NCI-H1694 treated with DMSO at 0.1 percent for 48 hours (cell line): ENCODE measurements at places on chromosomes 1 and 21.

DNA sequence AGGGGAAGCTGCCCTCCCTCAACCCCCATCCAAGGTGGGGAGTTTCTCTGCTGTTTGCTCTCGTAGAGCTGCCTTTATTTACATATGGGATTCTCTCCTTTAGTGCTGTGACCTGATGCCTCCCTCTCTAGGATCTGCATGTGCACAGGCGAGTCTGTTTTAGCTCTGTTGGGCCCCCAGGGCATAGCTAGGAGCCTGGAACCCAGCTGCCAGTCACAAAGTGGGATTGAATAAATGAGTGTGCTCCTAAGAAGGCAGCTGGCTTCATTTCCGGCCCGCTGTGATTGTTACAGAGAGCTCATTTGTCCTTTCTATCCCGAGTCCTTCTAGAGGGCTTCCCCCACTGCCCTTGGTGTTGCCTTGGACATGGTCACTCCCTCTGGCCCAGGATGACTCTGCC, 176.6 kb downstream of the GRIK3 start:
- peak; percentile 67 for DNase-seq

DNA sequence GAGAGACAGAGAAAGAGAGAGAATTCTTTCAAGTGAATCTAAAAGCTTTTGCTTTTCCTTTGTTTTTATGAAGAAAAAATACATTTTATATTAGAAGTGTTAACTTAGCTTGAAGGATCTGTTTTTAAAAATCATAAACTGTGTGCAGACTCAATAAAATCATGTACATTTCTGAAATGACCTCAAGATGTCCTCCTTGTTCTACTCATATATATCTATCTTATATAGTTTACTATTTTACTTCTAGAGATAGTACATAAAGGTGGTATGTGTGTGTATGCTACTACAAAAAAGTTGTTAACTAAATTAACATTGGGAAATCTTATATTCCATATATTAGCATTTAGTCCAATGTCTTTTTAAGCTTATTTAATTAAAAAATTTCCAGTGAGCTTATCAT, 117.6 kb downstream of the PTPRC start:
- DNase-seq, result peak; percentile 35

- no peak for DNase-seq
Measured at GRCh38 chr1:65564493-65564892, 144.0 kb downstream of the LEPR start.

DNA sequence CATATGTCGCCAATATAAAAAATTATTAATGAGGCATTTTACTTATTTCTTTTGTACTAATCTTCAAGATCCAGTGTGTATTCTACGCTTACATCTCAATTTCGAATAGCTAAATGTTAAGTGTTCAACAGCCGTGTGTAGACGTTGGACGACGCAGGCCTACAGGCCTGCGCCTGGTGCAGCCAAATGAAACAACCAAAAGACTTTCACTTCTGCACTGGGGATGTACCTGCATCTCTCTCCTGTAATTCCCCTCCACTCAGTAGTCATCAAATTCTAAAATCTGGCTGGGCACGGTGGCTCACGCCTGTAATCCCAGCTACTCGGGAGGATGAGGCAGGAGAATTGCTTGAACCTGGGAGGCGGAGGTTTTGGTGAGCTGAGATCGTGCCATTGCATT, 76.8 kb upstream of the HNRNPU start:
- DNase-seq, result no peak

GRCh38 chr1:20138961-20139550, at the start of gene PLA2G2F:
PLA2G2F (plus strand) TSS chr1:20139323; CDS start chr1:20139428, 105 bp downstream.
- DNase-seq, result no peak

- DNase-seq, result no peak
Measured at GRCh38 chr1:161158316-161159010, 837 bp upstream of the USP21 start.

DNA sequence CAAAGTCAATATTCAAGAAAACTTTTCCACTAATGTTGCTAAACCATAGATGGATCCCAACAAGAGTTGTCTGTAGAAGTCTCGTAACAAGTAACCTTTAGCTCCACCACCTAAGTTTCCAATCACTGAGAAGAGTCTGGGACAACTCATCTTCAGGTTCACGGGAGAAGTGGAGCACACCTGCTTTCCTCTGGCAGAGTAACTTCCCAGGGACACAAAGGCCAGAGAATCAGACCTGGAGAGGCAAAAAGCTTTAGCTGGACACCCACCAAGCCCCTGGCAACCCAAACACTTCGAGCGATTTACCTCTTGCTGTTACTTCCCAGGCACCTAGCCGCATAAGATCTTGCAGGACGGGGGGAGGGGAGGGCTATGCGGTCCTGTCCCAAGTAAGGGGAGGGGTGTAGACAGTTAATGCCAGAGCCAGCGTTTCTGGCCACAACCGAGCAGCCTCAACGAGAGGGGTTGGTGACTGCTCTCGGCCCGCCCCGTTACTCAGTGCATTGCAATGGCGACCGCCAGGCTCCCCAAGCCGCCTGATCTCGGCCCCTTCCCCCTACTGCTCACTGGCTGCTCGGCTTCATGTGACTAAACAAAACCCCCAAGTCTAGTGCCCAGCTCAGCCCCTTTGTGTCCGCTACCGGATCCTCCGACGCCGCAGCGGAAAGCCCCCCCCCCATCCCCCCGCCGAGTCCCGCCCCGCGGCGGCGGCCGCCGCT, 709 bp downstream of the ZNF644 start:
- peak; percentile 81 for DNase-seq
